ENCODE measurements at places on chromosomes 2 and 18.

GRCh38 chr2:173858291-173858731, 106.9 kb downstream of the SP3 start:
- no peak for DNase-seq

DNA sequence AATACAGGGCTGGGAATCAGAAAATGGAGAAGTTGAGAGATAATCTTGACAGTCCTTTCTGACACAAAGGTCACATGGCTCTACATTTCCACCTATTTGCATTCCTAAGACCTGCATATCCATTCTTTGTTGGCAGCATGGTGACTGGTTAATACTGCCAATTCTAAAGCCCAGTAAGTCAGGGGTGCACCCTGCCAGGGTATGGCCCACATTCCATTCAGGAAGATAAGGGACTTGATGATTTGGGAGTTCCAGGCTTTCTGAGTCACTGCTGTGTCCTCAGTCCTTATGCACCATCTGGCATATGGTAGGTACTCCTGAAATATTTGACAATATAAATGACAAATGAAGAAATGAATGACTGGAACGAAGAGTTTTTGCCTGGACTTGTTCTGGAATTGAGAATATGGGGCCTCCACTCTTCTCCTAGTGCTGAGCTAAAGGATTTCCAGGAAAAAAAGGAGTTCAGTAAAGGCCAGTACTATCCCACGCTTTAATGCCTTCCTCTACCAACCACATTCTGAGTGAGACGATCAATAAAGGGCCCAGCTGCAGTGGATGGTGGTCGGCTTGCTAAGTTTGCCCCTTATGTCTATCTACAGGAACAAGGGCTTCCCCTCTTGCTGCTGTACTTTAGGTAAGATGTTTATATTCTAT, 31.7 kb upstream of the EIF2AK3 start:
- no peak for DNase-seq

GRCh38 chr2:235041221-235041917, 89.6 kb downstream of the SH3BP4 start:
- DNase-seq, result no peak

DNA sequence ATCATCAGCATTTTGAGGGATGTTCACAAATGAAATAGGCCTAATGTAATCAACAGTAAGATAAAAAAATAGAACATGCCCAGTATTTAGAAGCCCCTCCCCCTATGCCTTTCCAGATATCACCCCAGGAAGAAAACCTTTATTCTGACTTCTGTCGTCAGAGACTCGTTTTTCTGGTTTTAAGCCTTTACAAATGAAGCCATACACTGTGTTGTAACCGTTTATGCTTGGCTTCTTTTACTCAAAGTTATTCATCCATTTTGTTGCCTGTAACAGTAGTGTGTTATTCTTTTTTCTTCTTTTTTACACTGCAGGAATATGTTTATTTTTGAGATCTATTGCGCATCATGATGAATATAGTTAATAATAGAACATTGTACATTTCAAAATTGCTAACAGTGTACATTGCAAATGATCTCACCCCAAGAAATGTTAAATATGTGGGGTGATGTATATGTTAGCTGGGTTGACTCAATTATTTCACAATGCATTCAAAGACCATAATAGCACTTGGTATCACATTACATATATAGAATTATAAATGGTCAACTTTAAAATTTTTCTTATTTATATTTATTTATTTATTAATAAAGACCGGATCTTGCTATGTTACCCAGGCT, 28.1 kb upstream of the PNPT1 start:
- DNase-seq, result no peak

DNA sequence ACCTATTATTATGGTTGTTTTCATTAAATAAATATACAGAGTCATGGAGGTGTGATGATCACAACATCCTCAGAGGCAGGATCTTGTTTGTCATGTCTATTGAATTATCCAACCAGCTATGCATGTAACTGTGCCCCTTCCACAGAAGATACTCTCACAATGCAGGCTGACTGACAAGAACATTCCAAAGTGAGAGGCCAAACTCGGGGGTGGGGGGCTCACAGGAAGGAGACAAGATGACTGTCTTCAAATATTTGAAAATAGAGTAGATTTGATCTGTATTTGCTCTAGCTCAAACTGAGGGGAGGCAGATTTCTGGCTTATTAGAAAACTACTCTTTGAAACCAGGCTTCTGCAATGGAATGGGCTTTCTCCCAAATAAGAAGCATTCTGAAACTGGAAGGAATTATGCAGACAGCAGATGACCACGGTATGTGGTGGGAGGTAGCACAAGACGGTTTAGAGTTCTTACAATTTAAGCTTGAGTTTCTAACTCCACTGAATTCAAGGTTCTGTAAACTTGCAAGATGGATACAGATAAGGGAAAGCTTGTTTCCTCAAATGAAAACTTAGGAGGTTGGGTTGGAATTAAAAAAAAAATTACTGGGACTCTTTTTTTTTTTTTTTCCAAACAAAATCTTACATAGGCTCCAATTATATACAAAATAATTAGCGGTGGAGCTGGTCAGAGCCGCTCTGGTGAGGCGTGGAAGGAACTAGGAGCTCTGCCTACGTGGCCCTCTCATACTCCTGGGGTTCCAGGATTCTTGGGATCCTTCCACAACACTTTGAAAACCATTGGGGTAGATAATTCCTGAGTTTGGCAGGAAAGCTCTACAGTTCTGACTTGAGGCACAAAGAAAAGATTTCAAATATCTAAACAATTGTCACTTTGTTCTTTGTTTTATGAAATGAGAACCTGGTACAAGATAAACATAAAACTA, 79.3 kb downstream of the PLA2R1 start:
- DNase-seq, result no peak

DNA sequence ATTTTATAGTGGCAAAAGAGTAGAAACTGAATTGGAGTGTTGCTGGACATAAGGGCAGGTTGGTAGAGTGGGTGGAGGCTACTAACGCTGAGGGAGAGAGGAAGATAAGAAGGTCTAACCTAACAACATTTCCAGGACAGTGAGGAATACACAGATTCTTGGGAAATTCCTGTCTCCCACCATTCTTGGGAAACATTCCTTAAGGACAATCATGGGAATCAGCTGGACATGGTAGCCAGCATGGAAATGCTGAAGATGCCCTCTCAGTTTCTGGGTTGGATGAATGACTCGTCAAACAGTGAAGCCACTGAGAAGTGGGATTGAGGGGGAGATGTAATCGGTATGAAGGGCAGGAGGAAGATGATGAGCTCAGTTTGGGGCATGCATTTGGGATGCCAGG, 265.4 kb downstream of the AFF3 start:
- DNase-seq, result no peak

GRCh38 chr18:79589601-79590091, 90.0 kb upstream of the CTDP1 start:
- no peak for DNase-seq

GRCh38 chr2:150046211-150046610, 441.3 kb downstream of the RND3 start:
- DNase-seq, result no peak

DNA sequence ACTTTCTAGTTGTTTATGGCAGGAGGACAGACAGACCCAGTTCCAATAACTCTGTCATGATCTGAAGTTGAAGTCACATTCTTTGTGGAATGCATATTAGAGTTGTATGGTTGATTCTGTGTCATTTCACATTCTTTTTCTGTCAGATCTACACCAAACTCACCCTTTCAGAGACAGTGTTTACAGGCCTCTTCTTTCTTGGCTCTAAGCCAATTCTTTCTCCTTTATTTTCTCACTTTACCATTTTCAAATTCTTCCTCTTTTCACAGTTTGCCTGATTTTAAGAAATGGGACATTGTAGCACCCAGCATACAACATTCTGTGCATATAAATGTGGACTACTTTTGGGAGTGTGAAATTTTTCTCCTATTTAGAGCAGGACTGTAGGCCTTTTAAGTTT, 103.7 kb downstream of the CCDC85A start:
- DNase-seq, result no peak

DNA sequence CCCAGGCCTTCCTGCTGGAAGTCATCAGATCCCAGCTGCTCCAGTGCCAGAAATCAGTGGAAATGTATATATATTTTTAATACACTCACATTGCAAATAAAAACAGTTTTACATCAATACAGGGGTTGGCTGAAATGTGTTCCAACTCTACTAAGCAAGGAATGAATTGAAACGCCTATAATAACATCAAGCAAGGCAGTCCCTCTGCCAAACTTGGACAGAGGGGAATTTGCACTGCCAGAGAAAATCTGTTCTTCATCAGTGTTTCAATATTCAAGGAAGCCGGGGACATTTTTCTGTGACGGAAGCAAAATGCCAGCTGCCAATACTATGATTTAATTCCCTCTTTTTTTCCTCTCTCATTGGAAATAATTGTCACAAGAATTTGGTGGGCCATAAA, 335.3 kb downstream of the TNS1 start:
- DNase-seq, result no peak

DNA sequence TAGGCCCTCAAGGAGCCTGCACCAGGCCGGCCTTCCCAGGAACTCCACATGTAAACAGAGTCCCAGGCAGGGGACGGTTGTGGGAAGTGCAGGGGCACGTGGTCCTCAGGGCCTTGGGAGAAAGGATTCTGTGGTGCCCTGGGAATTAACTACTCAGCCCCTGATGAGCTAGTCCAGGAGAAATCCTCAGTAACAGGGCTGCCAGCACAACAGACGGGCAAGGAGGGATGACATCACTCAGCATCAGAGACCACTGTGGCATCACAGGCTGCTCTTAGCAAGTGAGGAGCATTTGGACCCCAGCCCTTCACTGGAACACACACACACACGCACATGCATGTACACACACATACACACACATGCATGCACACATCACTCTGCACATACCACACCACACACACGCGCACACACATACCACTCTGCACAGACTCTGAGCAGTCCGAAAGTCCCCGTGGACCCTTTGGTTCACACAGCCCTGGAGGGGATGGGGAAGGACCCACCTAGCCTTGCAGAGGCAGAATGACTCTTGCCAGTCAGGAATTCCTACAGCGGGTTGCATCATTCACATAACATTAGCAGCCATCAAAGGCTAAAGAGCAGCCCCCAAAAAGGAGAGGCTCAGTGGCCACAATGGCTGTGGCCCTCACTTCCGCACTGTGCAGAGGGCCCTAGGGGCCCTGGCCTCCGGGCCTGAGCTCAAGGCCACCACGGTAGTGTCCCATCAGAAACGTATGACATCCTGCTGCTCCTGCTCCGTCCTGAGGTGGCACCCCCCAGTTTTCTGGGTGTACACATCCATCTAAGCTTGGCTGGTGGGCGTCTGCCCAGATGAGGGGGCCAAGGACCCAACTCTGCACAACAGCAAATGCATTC, 1.9 kb upstream of the NMUR1 start:
- DNase-seq, result no peak

DNA sequence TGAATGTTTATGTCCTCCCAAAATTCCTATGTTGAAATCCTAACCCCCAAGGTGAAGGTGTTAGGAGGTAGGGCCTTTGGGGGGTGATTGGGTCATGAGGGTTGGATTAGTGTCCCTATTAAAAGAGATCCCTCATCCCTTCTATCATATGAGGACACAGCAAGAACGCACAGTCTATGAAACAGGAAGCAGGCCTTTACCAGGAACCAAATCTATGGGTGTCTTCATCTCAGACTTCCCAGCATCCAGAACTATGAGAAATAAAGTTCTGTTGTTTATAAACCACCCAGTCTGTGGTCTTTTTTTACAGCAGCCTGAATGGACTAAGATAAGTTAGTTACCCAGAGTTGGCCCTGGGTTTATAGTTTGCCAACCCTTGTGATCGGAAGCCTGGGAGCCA, 153.1 kb downstream of the INO80D start:
- no peak for DNase-seq

DNA sequence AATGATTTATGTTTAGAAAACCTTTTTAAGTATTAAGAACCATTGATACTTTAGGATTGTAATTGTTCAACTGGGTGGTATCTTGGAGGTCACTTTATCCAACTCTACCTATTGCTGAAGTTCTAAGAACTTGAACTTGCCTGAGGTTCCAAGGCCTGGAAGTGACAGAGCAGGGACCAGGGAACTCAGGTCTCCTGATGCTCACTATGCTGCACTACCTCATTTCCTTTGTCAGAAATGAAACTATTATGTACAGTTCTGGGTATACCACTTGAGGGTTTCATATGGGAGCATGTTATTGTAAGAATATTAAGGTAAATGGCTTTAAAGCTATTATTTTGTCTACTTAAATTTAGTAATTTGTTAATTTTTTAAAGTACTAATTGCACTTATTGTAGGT, 3.0 kb downstream of the MBD5 start:
- no peak for DNase-seq

GRCh38 chr18:75208155-75208835, 644 bp downstream of the PTGR3 start:
- DNase-seq, result no peak

- DNase-seq, result no peak
Observed at GRCh38 chr2:99562516-99562915, 72.7 kb upstream of the REV1 start.

DNA sequence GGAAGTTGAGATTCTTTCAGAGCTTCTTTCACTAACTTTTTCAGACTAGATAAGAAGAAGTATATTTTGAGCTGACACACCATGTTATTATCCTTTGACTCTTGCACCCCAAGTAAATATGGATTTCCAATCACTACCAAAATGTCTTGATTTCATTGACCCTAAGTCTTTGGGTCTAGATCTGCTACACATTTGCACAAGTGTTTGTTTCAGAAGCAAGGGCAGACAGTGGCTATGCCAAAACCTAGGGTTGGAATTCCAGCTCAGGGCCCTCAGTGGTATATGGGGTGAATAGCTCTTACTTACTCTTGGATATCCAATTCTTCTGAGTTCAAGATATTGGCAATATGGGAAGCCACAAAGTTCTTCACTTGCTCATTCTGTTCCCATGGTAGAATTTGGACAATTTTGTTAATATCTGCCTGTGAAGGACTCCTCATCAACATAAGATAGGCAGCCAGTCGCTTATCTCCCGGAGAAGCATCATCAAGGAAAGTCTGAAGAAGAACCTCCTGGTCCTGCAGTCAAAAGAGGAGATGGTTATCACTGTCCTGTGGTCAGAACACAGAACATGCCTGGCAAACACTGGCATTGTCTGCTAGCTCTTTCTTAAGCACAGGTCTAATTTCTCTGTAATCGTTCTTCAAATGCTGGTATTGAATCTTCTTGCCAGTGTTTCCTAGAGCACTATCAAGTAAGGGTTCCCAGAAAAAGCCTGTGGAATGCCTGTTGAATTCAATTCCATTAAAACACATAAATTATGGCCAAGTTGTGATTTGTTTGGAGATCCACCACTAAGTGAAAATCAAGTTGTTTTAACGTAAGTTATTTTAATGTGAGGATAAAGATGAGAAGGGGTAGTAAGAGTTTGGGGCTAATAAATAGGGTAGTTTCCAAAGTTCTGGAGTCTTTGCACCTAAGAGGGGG, 15.6 kb downstream of the APOB start:
- DNase-seq, result no peak

GRCh38 chr2:111941531-111941930, 43.1 kb downstream of the MERTK start:
- no peak for DNase-seq

- no peak for DNase-seq
Observed at GRCh38 chr18:26708806-26709716, 156.4 kb downstream of the AQP4 start.

DNA sequence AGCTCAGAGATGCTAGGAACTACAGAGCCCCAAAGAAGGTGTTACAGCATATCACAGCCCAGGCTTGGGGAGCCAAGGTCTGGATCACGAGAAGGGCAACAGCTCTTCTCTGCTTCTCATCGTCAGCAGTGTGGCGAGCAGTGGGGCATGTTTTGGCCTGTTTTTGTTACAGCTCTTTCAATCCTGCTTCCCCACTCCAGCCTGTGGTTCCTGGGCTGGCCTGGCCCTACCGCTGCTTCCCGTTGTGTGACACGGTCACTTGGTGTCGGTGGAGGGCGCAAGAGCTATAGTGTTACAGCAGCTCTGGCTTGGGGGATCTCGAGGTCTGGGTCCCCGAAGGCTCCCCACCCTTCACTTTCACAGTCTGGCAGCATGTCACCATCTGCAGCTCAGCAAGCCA, 870.2 kb downstream of the CBLN2 start:
- DNase-seq, result no peak

Data from NCI-H1436 treated with DMSO at 0.1 percent for 48 hours (cell line).